Frontal cortex (tissue), 4 donors: ENCODE measurements at places on chromosomes 3 and 15.

- no peak for DNase-seq
Observed at GRCh38 chr3:134931045-134931785, 136.2 kb downstream of the EPHB1 start.

DNA sequence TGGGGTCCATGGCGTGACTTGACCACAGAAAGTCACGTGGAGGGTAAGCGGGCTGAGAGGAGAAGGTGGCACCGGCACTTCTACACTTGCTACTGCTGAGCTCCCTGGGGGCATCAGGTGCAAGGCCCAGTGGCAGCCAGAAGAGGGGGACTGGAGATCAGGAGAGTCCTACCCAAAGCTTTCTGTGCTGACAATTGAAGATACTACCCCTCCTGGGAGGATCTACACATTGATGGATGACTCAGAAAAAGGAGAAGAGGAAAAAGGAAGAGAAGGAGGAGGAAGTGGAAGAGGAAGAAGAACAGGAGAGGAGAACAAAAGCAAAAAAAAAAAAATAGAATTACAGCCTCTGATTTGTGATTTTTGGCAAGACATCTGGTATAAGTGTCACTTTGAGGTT, 41.2 kb downstream of the MYO5C start:
- DNase-seq, result no peak

DNA sequence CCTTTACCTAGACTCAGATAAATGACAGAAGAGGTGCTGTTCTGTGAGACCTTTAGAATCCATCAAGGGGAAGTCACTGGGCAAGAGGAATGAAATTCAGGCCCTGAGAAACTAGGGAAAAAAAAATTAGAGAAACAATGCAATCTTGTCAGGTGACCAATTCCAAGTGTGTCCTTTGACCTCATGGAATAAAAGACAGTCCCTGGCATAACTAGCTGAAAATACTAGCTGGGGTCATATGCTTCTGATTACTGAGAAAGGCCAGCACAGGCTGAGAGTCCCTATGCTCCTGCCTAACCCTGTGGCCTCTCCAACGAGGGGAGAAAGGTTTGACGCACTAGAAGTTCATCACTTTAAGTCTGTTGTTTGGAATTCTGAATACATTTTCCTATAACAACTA, 167.3 kb downstream of the XXYLT1 start:
- no peak for DNase-seq

GRCh38 chr3:111848283-111848682, 10.8 kb upstream of the PHLDB2 start:
- DNase-seq, result no peak

- DNase-seq, result no peak
Observed at GRCh38 chr3:36367912-36368573, 12.3 kb upstream of the STAC start.
